ENCODE measurements at places on chromosomes 1 and 21. TPM values are rescaled to one million over a fixed set of nuclear protein-coding genes. Genes with fewer than 3 reads are reported as not detected.

KCNJ15 gene
- total RNA-seq = not detected

PSEN2 gene
- total RNA-seq = 33.4 TPM

- DNase-seq = no peak
Observed at GRCh38 chr1:53715478-53715877, 23.5 kb downstream of the GLIS1 start.

DNA sequence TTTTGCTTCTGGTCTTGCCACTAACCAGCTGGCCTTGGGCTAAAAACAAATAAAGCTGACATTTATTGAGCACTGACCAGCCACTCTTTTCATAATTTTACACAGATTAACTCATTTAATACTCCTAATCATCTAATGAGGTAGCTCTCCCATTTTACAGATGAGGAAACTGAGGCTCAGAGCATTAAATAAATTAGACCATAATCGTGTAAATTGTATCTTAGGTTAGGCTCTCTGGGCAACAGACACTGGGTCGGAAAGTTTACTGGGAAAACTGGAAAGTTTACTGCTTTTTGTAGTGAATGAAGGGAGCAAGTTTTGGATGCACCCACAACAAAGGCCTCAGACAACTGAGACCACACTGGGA lies 7.3 kb downstream of the BMP8B start:
- no peak for DNase-seq

DNA sequence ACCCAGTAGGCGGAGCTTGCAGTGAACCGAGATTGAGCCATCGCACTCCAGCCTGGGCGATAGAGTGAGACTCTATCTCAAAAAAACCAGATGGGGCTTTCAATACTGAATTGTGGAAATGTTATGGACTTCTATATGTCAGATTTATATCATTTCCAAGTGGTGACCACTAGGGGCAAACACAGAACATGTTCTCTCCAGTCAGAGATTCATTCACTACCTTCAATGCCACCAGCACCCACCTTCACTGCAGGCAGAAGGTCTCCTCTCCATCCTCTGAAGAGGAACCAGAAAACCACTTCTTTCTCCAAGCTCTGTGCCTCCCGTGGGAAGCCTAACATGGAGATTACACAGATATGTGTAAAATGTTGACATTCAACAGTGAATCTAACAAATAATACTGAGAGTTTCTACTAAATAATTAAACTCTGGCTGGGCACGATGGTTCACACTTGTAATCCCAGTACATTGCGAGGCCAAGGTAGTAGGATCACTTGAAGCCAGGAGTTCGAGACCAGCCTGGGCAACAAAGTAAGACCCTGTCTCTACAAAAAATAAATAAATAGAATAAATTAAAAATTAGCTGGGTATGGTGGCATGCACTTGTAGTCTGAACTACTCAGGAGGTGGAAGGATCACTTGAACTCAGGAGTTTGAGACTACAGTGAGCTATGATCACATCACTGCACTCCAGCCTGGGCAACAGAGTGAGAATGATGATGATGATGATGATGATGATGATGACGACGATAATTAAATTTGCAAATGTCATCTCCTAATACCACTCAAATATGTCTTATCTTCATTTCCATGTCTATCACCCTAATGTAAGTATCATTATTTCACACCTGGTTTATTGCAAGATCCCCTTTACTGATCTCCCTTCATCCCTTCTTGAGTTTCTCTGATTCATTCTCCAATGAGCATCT lies 151.1 kb downstream of the ZNF281 start:
- no peak for DNase-seq

KCNA2 gene
- total RNA-seq = 3.7 TPM

OR10Z1 gene
- not detected for total RNA-seq

SELE gene
- under 0.01 TPM for total RNA-seq

GRCh38 chr1:39631361-39632322 lies 7.8 kb downstream of the HEYL start:
- DNase-seq = no peak

GRCh38 chr1:211895126-211895759 lies 64.7 kb upstream of the LPGAT1 start:
- no peak for DNase-seq

- no peak for DNase-seq
Observed at GRCh38 chr1:187840557-187840956, 1011.8 kb downstream of the PLA2G4A start.

STYXL2 gene
- total RNA-seq = 0.41 TPM

DNA sequence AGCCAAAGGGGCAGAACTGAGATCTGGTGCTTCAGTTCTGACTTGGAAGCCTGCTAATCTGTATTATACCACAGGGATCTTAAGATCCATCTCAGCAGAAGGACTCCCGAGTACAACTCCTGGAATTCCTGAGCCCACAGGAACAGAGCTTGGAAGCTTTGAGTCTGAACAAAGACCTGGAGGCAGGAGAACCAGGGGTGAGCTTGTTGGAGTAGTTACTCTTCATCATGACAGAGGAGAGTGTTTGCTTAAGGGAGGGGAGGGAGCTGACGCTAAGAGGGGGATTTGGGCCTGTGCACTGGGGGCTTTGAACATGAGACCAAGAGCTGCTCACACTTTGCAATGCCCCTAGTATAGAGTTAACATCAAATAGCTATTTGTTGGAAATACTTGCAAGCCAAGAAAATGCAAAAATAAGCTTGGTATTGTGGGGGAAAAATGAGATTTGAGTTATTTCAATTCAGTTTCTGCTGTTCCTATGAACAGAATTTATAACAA lies 41.1 kb upstream of the TRABD2B start:
- DNase-seq = no peak

DNA sequence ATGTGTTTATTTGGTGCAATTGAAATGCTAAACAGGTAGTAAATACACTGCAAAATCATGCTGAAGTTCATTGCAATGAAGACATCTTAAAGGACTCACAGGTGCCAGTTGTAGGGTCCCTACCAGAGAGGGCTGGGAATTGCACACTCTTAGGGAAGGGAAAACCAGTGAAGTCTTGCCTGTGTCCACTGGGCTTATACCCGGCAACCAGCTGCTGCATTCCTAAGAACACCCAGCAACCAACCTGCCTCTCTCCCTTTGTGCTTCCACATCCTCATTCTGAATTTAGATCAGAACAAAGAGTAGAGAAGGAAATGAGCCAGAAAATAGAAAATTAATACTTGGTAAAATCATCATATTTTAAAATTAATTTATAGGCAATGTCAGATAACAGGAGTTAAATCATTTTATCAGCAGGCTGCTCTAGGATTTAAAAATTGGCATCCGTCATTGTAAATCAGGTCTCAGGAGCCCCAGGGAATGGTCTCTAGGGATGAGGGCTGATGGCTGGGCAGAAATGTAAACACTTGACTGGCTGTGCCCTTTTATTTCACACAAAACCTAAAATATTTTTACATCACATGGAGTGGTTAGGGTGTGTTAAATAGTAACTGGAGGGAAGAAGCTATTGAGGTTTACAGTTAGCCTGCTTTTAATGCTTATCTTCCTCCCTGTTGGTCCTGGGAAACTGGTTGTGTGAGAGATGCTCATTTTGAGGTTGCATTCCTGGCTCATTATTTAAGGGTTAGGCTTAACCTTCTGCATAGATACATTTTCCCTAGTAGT lies 31.3 kb downstream of the PTGFRN start:
- no peak for DNase-seq

DNA sequence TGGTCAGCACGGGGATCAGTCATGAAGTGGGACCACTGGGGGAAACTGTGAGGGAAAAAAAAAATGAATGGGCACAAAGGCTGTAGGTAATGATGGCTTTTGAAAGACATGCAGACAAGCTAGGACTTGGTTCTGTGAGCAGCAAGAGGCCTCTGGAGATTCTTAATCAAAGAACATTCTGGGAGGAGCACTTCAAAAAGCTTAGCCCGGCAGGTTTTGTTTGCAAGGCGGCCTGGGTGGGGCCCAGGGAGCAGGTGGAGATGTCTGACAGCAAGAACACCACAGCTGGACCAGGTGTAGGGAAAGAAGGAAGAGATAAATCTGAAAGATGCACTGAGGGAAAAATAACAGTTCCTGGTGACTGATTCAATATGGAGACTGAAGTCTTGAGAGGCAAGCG lies 6.0 kb downstream of the TEX35 start:
- no peak for DNase-seq

DNA sequence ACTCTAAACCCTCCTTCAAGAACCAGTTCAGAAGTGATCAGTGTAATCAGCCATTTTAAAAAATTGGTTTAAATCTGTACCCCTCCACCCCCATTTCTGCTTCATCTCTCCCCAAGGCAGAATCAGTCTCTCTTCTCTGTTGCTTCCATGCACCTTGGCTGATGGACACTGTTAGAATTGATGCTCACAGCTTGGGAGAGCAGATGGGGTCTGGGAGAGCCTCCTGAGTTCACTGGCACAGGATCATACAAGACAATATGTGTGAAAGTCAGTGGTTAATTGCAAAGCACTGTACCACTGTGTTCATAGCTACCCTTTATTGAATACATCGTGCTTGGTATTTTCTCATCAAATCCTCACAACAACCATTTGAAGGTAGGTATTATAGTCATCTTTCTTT lies 140.9 kb downstream of the ROR1 start:
- DNase-seq = no peak

GRCh38 chr1:188194916-188195315 lies 1366.2 kb downstream of the PLA2G4A start:
- DNase-seq = no peak

PGLYRP3 gene
- not detected for total RNA-seq

DNA sequence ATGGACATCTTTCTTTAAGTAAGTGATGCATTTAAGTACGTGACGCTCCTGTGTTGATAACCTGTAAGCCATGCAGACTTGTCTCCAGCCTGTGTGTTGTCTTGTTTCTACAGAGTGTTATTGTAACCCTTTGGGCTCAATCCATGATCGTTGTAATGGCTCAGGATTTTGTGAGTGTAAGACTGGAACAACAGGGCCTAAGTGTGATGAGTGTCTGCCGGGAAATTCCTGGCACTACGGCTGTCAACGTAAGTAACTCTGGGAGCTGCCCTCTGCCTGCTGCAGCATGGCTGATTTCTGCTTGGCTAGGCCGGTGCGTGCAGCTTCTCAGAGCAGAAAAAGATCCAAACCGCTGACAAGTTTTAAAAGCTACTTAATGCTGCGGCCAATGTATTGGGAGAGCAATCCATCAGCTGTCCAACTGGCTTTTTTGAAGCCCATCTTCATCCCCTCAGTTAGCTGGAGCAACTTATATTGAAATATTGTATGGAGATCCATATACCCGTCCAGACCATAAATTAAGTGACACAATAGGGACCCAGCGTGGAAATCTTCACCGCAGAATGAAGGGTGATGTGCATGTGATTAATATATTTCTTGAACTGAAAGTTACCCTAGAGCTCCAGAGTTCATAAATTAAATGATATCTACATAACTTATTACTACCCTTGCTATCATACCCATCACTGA lies 295.9 kb downstream of the NTNG1 start:
- no peak for DNase-seq

IVL gene
- not detected for total RNA-seq

- DNase-seq = no peak
Observed at GRCh38 chr1:112453876-112454275, 54.9 kb upstream of the WNT2B start.

DNA sequence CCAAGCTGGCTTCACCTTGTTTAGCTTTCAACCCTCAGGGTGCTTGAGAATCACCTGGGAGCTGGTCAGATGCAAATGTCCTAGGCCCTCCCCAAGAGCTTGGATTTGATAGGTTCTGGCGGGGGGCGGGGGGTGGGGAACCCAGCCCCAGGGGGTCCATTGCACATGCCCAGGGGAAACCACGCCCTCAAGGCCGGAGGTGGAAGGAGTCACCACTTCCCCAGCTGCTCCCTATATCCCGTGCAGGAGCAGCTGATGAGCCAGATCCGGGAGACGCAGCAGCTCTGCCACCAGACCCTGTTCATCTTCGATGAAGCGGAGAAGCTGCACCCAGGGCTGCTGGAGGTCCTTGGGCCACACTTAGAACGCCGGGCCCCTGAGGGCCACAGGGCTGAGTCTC lies 5.8 kb downstream of the TOR3A start:
- no peak for DNase-seq

GRCh38 chr1:163082971-163083370 lies 13.8 kb downstream of the RGS4 start:
- DNase-seq = no peak

DNA sequence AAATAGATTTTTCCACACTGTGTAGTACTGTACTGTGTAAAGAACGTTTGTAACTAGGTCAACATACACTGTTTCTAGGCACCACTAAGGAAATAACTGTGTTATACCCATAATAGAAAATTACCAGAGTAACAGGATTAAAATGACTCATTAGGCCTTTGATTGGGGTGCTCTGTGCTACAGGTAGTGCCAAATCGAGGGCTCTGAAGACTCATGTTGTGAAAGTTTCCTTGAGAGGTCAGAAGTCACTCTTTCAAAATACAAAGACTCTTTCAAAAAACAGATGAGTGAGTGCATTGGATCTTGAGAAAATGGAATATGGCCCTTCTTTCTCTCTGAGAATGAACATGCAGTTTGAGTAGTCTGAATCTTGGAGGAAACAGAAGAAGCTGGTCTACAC lies 143.0 kb downstream of the MRPL39 start:
- no peak for DNase-seq

DNA sequence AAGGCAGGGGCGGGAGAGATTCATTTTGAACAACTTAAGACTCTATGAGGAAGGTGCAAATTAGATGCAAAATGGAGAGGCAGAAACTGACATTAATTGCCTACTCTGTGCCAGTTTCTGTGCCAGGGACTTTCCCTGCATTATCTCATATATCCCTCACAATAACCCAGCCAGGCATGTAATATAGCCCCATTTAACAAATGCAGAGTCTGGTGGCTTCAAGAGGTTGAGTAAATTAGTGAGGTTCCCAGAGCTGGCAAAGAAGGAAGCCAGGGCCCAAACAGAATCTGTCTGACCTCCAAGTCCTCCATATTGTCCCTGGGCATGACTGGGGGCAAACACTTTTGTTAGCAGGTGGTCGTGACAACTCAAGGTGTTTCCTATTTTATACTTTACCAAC lies 199.8 kb downstream of the ASTN1 start:
- DNase-seq = no peak

DNA sequence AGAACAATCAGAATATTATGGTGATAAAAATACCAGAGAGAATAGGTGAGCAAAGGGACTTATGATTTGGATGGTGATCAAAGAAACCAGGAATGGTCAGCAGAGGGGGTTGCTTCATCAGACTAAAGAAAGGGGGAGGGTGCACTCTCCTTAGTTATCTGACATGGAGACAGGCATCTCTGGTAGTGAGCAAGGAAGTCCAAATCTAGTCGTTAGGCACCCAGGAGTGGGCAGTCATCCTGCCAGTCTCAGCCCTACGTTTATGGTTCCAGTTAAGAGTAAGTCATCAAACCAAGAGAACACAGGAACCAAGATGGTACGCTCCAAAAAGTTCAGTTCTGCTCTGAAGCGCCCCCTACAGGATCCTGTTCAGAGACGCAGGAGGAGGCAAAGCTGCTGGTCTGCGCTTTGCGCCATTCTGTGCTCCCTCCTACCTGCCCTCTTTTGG lies 28.6 kb downstream of the EBNA1BP2 start:
- DNase-seq = no peak

GRCh38 chr21:45522986-45523385 lies 19.3 kb downstream of the SLC19A1 start:
- DNase-seq = no peak

All from frontal cortex (tissue), 4 donors.